ENCODE measurements at places on chromosomes 1 and 21. TPM values are rescaled to one million over a fixed set of nuclear protein-coding genes. Genes with fewer than 3 reads are reported as not detected.

Gene HTR1D
- total RNA-seq, result not detected

Gene CLCA2
- total RNA-seq, result 1.3 TPM

DNA sequence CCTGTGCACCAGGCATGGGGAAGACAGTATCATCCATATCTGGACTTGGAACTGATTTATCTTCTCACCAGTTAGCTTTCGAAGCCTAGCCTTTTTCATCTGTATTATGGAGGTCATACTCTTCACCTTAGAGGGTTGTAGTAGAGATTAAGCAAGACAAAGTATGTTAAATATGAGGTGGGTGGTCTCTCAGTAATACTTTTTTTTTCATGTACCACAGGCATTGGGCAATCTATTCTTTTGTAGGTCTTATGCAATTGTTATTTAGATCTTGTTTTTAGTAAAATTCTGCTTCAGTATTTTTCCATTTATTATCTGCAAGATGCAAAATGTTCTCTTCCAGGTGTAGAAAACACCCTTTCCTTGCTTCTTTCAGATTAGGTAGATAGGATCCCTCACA is 35.2 kb upstream of the OR2B11 start:
- no peak for ATAC-seq

DNA sequence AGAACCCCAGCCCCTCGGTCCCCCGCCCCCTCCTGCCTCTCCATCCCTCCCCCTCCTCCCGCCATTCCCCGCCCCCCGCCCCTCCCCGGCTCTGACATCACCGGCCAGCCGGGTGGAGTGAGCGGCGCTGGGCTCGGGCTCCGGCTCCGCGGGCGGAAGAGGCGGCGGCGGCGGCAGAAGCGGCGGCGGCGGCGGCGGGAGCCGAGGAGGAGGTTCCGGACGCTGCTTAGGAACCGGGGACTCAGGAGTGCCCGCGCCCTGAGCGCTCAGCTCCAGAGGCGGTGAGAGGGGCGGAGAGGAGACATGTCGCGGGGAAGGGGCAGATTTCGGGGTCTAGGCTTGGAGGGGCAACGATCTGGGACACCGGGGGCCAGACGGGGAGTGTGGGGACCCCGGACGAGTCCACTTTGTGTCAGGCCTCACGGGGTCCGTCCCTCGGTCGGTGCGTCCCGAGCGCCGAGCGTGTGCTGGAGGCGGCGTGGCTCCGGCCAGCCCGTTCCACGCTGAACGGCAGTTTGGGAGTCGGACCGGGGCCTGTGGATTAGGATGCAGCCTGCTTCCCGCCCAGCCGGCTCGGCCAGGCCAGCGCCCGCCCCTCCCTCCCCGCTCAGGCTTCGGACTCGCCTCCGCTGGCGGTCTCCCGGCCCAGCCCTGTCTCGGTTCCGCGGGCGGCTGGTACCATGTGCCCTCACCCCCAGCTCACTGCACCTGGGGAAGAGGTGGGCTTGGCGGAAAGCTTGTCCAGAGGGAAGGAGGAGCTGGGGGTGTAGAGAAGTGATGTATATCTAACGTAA is at the start of gene PEA15:
Gene PEA15 (plus strand): TSS at position 143 of the 794 bp plus-strand sequence. CDS start 6,161 bp downstream, outside the sequence.
- ATAC-seq, result peak; percentile 84

- no peak for ATAC-seq
These were observed 5.5 kb downstream of the DYNLT5 start for GRCh38 chr1:66757722-66758240.

DNA sequence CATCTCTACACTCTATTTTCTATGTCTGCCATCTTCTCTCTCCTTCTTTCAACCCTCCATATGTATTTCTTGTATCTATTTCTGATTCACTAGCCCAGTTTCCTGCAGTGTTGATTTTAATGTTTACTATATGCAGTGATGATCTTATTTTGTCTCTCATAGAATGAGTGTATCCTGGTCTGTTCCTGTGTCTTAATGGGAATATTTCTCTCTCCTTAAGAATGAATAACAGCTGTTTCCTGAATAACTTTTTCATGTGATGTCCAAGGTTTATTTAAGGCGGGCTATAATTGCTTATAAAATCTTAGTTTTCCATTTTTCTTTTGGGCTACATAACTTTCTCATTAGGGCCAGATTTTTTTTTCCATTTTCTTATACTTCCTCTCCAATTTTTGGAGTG is 144.5 kb downstream of the C1orf21 start:
- no peak for ATAC-seq

GRCh38 chr1:20125100-20125499 is 5.8 kb upstream of the PLA2G2D start:
- ATAC-seq, result peak; percentile 51

GRCh38 chr1:176211396-176212165 is 4.5 kb upstream of the COP1 start:
- no peak for ATAC-seq

GRCh38 chr1:20578721-20579395 is 10.0 kb upstream of the CDA start:
- no peak for ATAC-seq

- no peak for ATAC-seq
These were observed 34.0 kb upstream of the BEND5 start for GRCh38 chr1:48810740-48811139.

DNA sequence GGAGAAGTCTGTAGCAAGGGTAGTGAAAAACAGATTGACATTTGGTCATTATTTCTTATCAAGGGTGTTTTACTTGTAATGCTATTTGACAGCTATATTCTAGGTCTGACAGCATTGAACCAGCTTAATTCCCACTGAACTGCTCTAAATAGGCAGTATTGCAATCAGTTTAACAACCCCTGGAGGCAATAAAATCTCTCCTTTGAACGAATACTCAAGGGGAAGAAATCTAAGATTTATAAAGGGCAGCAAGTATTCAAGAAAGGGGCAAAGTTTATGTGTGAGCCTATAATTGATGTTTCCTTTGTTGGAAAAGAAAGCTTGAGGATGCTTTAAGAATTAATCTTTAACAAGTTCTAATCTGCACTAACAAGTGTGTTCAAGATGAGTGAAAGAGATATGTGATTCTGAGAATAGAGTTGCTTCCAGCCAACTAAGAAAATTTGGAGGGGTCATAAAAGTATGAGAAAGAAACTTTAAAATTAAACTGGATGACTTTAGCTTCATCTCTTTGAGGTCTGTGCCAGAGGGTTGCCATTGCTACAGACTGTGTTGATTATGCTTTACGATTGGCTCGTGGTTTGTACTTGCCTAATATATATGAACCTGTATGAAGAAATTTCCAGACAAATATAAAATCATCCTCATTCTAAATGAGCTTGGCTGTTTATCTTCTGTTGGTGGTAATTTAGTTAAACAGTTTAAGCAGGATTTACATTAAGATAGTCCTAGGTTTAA is 72.5 kb downstream of the ZNF326 start:
- no peak for ATAC-seq

Gene FAM151A
- not detected for total RNA-seq

Gene CELA3A
- not detected for total RNA-seq

GRCh38 chr1:23050201-23050600 is 30.9 kb downstream of the KDM1A start:
- ATAC-seq, result no peak

Gene S100A10
- total RNA-seq, result 46.4 TPM

Gene PTAFR
- 0.28 TPM for total RNA-seq

Data from motor neuron (in vitro differentiated cells).